ENCODE measurements at places on chromosomes 6 and 20.

DNA sequence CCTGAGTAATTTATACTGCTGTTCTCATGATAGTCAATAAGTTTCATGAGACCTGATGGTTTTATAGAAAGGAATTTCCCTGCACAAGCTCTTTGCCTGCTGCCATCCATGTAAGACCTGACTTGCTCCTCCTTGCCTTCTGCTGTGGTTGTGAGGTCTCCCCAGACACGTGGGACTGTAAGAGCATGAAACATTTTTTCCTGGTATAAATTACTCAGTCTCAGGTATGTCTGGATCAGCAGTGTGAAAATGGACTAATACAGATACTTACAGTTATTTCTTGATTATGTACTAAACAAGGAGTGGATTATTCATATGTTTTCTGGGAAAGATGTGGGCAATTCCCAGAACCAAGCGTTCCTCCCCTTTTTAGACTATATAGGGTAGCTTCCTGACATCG lies 1.9 kb upstream of the TRIM38 start:
- peak; percentile 69 for DNase-seq

GRCh38 chr6:81939766-81940165 lies 187.3 kb upstream of the TENT5A start:
- no peak for DNase-seq

- DNase-seq = no peak
Measured at GRCh38 chr6:87230801-87231200, 75.4 kb downstream of the ZNF292 start.

- DNase-seq = no peak
Measured at GRCh38 chr20:32511358-32512046, 73.6 kb downstream of the NOL4L start.

GRCh38 chr6:75167325-75167724 lies 38.5 kb downstream of the COL12A1 start:
- DNase-seq = no peak

Data from stimulated activated effector memory CD8-positive, alpha-beta T cell treated with anti-CD3 and anti-CD28 coated beads, Interleukin-12 subunit alpha, Interleukin-12 subunit beta, amount 100 ng/mL, for 72 hours (primary cell).